ENCODE measurements at places on chromosomes 5 and 9. TPM values are rescaled to one million over a fixed set of nuclear protein-coding genes. Genes with fewer than 3 reads are reported as not detected.
A peak's percentile ranks its signal among the peaks of the same experiment; 100 is the strongest.

DNA sequence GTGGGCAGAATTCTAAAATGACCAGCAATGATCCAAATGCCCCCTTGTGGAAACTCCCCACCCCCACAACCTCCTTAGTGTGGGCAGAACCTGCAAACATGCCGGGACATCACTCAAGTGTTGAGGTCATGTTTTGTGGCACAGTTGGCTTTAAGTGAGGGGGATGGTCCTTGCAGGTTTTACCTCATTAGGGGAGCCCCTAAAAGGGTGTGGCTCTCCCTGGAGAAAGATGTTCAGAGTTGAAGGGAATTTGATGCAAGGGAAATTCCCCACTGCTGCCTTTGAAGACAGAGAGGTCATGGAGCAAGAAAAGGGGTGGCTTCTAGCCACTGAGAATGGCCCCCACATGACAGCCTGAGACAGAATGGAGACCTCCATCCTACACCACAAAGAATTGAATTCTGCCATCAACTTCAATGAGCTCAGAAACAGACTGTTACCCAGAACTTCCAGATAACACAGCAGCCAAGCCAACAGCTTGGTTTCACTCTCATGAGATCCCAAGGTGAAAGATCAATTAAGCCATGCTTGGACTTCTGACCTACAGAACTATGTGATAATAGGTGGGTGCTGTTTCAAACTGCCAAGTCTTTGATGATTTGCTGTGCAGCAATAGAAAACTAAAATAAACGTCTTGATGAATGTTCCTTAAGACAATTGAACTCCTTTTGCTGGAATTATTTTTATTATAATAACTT, 103.4 kb downstream of the MED10 start:
- H3K4me1 ChIP-seq = no peaks in the 10 kb centered on the region
- H3K27ac ChIP-seq = no peak overlapping the region
- no peaks in the 10 kb centered on the region for H3K27me3 ChIP-seq
- H3K36me3 ChIP-seq = no peaks in the 10 kb centered on the region

DNA sequence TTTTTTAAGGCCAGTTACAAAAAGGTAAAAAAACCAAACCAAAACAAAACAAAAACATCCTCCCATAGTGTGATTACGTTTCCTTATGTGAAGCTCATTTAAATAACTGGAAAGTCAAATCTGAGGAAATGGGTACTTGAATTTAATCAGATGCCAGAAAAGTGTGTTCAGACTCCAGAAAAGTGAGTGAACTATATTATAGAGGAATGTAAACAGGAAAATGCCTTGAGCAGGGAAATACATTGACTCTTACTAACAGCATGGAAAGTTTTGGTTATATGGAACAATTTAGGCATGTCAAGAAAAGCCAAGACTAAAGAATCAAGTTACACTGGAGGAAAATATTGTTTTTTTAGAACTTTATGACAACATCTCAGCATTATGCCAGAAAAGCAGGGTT, 37.8 kb upstream of the RNF20 start:
- no peaks in the 10 kb centered on the region for H3K27me3 ChIP-seq
- DNase-seq = no peak
- H3K4me3 ChIP-seq = no peak overlapping the region
- no peaks in the 10 kb centered on the region for H3K4me1 ChIP-seq

- H3K4me1 ChIP-seq = no peaks in the 10 kb centered on the region
- DNase-seq = no peak
- H3K27ac ChIP-seq = no peak overlapping the region
- H3K4me3 ChIP-seq = no peak overlapping the region
- no peaks in the 10 kb centered on the region for H3K27me3 ChIP-seq
These were observed 77.5 kb downstream of the PSD2 start for GRCh38 chr5:139872851-139873794.

DNA sequence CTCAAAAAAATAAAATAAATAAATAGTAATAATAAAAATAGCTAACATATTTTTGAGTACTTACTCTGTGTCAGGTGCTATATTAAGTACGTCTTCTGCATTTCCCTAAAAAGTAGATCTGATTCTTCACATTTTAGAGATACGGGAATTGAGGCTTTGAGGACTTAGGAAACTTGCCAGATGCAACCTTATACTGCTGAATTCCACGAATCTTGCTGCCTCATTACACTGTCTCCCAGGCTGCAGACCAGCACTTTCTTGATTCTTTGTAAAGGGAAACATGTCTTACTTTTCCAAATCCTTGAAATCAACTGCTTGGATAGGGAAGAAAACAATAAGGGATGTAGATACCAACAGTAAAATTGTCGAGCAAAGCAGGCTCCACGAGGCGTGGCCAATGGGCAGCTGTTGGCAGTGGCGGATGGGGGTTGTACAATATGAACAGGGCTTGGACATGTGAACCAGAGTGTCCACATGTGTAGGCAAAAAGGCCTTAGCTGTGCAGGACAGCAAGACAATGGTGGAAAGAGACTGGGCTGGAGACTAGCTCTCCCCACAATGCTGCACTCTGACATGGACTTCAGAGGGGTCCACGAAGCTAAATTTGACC, 124.3 kb upstream of the RAI14 start:
- no peak for DNase-seq
- H3K4me3 ChIP-seq = no peak overlapping the region
- no peak overlapping the region for H3K27ac ChIP-seq
- no peaks in the 10 kb centered on the region for H3K27me3 ChIP-seq
- no peaks in the 10 kb centered on the region for H3K36me3 ChIP-seq

DNA sequence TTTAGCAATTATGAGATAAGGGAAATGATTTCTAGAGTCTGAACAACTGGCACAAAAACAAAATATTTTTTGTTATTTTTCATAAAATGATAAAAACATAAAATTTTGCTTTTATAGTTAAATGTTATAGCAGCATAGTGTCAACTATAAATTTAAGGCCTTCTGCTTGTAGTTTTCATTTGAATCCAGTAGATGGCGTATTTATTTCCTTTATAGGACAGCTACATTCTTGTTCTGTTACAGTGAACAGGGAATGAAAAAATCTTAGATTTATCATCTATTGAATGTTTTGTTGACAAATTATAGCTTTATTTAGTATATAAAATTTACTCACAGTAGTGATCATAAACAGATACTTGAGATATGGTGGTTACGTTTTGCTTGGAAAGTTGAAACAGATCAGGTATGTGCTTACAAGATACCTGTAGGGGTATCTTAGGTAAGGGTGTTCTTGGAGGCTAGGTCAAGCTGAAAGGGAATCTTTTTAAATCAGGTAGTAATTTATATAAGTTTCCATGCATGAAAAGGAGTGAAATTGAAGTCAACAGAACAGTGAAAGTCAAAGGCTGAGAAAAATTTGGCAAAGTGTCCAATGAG, 239.3 kb upstream of the GRIN3A start:
- no peaks in the 10 kb centered on the region for H3K27me3 ChIP-seq
- H3K4me3 ChIP-seq = no peak overlapping the region
- no peak overlapping the region for H3K27ac ChIP-seq
- H3K36me3 ChIP-seq = no peaks in the 10 kb centered on the region

- H3K27me3 ChIP-seq = no peaks in the 10 kb centered on the region
- H3K36me3 ChIP-seq = no peaks in the 10 kb centered on the region
- no peak overlapping the region for H3K4me3 ChIP-seq
- H3K4me1 ChIP-seq = no peaks in the 10 kb centered on the region
- DNase-seq = no peak
- no peak overlapping the region for H3K27ac ChIP-seq
These were observed 151.0 kb upstream of the ADAMTS16 start for GRCh38 chr5:4989118-4989517.

- no peak overlapping the region for H3K4me3 ChIP-seq
- H3K27ac ChIP-seq = no peak overlapping the region
- no peaks in the 10 kb centered on the region for H3K36me3 ChIP-seq
- DNase-seq = no peak
- H3K27me3 ChIP-seq = peaks cover 15% of the 10 kb centered on the region
- no peaks in the 10 kb centered on the region for H3K4me1 ChIP-seq
These were observed 23.2 kb downstream of the HK3 start for GRCh38 chr5:176875783-176876505.

DNA sequence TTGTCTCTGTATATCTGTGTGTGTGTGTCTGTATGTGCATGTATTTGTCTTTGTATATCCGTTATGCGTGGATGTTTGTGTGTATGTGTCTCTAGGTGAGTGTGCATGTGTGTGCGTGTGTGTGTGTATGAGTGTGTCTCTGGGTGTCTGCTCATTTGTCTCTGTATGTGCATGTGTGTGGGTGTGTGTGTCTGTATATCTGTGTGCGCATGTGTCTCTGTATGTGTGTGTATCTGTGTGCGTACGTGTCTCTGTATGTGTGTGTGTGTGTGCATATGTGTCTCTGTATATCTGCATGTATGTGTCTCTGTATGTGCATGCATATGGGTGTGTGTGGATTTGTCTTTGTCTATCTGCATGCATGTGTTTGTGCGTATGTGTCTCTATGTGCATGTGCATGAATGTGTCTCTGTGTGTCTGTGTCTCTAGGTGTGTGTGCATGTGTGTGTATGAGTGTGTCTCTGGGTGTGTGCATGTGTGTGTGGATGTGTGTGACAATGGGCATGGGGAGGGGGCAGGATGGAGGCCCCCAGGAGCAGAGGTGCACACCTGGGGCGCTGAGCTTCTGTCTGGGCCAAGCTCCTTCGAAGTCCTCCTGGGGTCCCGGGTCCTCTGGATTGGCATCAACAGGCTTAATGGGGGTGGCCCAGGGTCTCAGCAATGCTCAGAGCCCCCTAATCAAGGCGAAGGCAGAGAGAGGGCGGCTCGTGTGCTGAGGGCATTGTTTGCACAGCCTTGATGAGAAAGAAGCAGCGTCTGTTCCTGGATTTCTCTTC, 373.4 kb upstream of the IRX4 start:
- H3K4me1 ChIP-seq = no peaks in the 10 kb centered on the region
- no peak overlapping the region for H3K27ac ChIP-seq
- no peak overlapping the region for H3K4me3 ChIP-seq
- DNase-seq = no peak
- no peaks in the 10 kb centered on the region for H3K27me3 ChIP-seq

- DNase-seq = no peak
- H3K27ac ChIP-seq = no peak overlapping the region
- no peaks in the 10 kb centered on the region for H3K4me1 ChIP-seq
- H3K36me3 ChIP-seq = peaks cover 15% of the 10 kb centered on the region
- no peaks in the 10 kb centered on the region for H3K27me3 ChIP-seq
- no peak overlapping the region for H3K4me3 ChIP-seq
These were observed 205.0 kb downstream of the CRB2 start for GRCh38 chr9:123561046-123561445.

- no peaks in the 10 kb centered on the region for H3K4me1 ChIP-seq
- no peaks in the 10 kb centered on the region for H3K27me3 ChIP-seq
- H3K36me3 ChIP-seq = no peaks in the 10 kb centered on the region
- H3K4me3 ChIP-seq = no peak overlapping the region
These were observed 35.6 kb downstream of the DAPK1 start for GRCh38 chr9:87533271-87533670.

- no peaks in the 10 kb centered on the region for H3K4me1 ChIP-seq
- H3K27ac ChIP-seq = peak overlapping the region; percentile 19
- no peak for DNase-seq
- no peaks in the 10 kb centered on the region for H3K27me3 ChIP-seq
- no peaks in the 10 kb centered on the region for H3K36me3 ChIP-seq
These were observed 49.3 kb downstream of the DUSP1 start for GRCh38 chr5:172721455-172722326.

GRCh38 chr9:134565316-134565915, 76.2 kb upstream of the COL5A1 start:
- no peaks in the 10 kb centered on the region for H3K36me3 ChIP-seq
- no peak for DNase-seq
- no peaks in the 10 kb centered on the region for H3K4me1 ChIP-seq
- H3K27ac ChIP-seq = no peak overlapping the region
- H3K27me3 ChIP-seq = no peaks in the 10 kb centered on the region

DNA sequence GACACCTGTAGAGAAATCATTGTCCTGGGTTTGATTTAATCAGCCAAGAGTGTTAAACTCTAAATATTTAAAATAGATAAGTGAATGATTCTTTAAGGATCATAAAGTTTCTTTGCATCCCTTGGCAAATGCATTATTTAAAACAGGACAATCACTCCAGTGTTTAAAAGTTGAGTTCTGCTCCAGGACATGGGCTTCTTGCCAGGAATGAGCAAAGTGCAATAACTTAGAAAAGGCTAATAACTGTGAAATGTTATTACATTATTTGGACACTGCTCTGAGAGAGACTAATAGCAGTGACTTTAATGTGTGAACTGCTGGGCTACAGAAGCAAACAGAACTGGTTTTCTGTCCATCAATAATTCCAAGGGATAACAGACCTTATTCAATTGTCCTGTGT, 283.3 kb downstream of the GABRB2 start:
- H3K27ac ChIP-seq = no peak overlapping the region
- no peaks in the 10 kb centered on the region for H3K36me3 ChIP-seq
- H3K4me1 ChIP-seq = no peaks in the 10 kb centered on the region
- H3K4me3 ChIP-seq = no peak overlapping the region

DNA sequence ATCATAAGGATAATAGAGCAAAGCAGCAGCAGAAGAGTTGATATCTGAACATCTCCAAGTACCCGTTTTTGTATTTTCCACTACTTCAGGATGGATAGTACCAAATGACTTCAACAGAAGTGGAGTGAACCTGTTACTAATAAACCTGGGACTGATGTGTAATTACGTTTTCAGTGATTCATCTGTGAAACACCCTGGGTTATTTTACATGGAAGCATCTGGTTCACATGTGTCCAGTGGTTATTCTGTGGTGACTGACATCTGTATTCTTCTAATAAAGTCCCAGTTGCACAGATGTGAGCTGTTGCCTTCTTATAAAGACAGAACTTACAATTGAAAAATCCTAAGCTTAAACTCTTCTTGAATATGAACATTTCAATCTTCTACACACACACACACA, 139.7 kb upstream of the VCAN start:
- H3K36me3 ChIP-seq = no peaks in the 10 kb centered on the region
- DNase-seq = no peak
- H3K27ac ChIP-seq = no peak overlapping the region
- H3K27me3 ChIP-seq = no peaks in the 10 kb centered on the region
- no peaks in the 10 kb centered on the region for H3K4me1 ChIP-seq

DNA sequence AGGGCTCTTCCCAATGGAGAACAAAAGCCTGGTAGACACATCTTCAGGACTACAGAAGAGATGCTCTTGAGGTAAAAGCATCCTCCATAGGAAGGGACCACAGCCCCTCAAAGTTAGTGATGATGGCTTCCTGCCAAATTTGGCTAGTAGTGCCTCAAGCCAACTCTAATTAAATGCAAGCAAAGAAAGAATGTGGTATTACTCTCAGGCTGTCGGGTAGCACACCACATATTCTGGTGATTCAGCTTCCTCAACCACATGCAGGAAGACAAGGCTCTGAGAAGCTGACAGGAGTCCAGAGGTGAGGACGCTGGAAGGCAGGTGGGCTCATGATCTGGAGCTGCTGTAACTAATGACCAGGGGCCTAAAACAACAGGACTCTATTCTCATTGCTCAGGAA, 37.2 kb upstream of the S1PR3 start:
- H3K27ac ChIP-seq = peak overlapping the region; percentile 12
- no peak overlapping the region for H3K4me3 ChIP-seq

GRCh38 chr9:131011274-131012022, 2.5 kb downstream of the LAMC3 start:
- no peaks in the 10 kb centered on the region for H3K27me3 ChIP-seq
- H3K4me1 ChIP-seq = no peaks in the 10 kb centered on the region
- no peak overlapping the region for H3K4me3 ChIP-seq
- no peaks in the 10 kb centered on the region for H3K36me3 ChIP-seq
- DNase-seq = peak; percentile 1
- no peak overlapping the region for H3K27ac ChIP-seq

The LCN6 gene
- total RNA-seq = 4.2 TPM

The WHRN gene
- total RNA-seq = 0.12 TPM

The TXNDC8 gene
- total RNA-seq = not detected

The NCS1 gene
- 4.9 TPM for total RNA-seq

The SET gene
- total RNA-seq = 203 TPM

The ALDOB gene
- 0.54 TPM for total RNA-seq

The CCL27 gene
- not detected for total RNA-seq

All from heart left ventricle (tissue), 16 donors.